ENCODE measurements at places on chromosomes 6 and 20. TPM values are rescaled to one million over a fixed set of nuclear protein-coding genes. Genes with fewer than 3 reads are reported as not detected.

Gene PRICKLE4
- not detected for total RNA-seq

Gene SSTR4
- total RNA-seq: not detected

DNA sequence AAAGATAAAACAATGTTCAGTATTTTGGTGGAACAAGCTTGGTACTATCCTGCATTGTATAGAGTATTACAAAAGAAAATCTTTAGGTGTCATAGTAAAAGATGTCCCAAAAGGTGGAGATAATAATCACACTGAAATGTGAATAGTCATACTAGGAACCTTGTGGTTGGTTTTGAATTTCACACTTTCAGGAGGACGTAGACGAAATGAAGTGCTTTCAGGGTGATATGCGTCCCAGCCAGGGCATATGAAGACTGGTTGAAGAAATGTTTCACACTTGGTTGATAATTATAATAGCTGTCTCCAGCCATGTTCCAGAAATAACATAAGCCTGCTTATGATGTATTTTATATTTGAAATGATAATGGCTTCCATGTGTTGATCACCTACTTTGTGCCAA, 60.4 kb downstream of the SCAND1 start:
- peak; percentile 39 for DNase-seq

GRCh38 chr20:25218492-25218891, 23.0 kb downstream of the ENTPD6 start:
- no peak for DNase-seq

DNA sequence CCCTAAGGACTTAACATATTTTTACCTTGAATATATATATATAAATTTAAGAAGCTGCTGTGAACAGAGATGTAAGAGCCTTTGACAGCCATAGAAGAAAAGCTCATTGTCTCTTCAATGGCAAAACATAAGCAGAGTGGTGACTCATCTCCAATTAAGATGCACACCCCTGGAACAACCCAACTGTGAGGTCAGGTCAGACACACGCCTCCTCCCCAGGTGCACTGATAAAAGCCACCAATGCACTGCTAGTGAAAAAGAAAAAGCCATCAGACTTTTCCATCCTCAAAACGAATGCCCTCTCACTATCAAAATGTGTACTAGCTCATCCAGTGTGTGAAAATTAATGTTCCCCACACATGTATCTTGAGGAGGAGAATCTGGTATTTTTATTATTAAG, 100.1 kb downstream of the SMLR1 start:
- DNase-seq: no peak
